Fibroblast of skin of left quadriceps (primary cell): ENCODE measurements at places on chromosomes 11 and 22.

DNA sequence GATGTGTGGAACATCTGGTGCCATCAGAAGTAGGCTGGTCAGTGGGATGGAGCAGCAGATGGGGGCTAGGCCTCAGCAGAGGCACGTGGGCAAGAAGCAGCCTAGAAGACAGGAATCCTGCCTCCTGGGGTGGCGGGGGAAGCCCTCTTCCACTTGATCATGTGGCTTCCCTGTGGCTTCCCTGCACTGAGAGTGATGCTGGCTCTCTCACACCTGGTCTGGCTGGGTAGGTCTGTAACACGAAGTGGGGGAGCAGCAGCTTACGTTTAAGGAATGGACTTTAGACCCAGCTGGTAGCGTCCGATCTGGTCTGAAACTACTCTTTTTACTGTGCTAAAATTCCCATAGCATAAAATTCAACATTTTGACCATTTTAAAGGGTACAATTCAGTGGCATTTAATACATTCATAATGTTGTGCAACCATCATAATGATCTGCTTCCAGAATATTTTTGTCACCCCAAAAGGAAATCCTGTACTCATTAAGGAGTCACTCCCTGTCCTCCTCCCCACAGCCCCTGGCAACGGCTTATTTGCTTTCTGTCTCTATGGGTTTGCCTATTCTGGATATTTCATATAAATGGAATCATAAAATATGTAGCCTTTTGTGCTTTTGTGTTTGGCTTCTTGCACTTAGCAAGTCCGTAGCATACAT is 21.7 kb downstream of the PTPN5 start:
- no peak for DNase-seq

DNA sequence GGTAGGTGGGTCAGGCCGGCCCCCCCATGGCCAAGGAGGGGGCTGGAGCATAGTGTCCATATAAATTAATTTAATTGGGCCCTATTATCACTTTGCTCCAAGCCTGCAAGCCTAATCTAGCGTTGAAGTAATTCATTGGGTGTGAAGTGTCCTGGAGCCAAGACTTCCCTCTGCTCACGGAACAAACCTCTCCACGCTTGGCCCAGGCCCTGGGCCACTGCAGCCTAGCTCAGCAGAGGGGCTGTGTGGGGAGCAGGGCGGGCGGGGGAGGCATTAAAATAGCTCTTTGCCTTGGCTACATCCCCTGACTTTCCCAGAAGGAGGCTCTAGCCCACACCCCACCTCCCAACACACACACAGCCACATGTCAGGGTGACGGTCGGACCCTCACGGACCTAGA is 73.5 kb downstream of the THAP12 start:
- DNase-seq, result no peak

DNA sequence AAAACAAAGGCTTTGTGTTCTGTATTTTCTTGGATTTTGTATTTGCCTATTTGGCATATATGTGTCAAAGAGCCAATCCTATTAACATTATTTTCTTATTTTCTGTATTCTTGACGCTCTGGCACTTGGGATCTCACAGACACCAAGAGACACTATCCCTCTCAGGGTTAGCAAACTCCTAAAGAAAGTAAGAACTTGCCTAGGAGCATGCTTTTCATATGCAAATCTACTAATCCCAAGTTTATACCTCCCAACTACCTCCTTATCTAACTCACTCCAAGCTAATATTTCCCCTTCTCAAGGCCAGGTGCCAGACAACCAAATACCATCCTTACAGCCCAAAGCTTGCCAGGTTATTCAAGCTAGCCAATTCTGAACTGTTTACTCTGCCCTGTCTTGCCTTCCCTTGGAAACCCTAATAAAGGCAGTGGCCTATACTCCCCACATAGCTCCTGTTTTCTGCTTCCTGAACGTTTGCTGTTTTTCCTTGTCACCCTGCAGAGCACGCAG is 455.4 kb upstream of the ANO3 start:
- no peak for DNase-seq

GRCh38 chr11:11770296-11770695 is 71.5 kb upstream of the USP47 start:
- no peak for DNase-seq

- no peak for DNase-seq
Measured at GRCh38 chr22:31062566-31063230, 18.4 kb upstream of the SMTN start.

DNA sequence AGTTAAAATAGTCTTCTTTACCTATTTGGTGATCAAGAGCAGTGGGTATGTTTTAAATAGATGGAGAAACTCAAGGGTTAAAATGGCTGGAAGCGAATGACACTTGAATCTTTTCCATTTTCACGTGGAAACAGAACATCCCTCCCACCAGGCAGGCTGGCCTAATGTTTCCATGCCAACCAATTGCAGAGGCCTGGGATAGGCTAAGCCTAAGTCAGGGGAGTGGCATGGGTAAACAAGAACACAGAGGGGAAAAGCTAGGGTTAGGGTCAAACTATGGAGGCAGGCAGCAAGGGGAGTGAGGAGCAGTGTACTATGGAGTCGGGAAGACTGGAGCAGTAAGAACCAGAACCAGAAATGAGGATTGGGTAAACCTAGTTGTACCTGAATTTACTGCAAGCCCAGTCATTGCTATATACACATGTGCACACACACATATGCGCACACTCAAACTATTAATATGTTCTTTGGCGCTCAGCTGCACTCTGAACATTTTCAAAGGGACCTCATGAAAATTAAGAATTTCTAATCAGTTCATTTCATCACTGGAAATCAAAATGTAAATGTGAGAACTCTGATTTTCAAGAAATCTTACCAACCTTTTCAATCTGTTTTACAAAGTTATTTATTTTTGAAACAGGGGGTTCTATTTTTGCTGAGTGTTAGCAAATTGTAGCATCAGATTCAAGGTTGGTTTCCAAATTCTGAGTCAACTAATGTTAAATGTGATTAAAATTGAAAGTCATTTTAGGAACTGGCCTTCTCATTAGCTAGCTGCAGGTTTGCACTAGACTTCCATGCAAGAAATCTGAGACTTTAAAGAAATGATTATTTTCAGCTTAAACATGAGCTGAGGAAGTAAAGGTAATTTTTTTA is 327.0 kb upstream of the CCDC90B start:
- no peak for DNase-seq

DNA sequence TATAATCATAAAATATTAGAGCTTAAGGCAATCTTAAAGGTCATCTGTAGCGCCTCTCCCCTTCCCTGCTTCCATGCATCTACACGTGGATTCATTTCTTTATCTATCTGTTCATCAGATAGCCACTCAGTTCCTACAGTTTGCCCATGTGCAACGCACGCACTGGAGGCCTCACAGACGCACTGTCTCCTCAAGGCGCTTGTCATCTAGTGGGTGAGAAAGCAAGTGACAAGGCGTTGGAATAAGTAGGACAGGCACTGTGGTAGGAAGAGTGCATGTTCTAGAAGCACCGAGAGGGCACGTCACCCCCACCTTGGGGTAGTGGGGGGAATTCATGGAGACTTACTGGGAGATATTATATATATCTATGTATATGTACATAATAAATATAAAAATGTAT is 20.8 kb upstream of the JAM3 start:
- no peak for DNase-seq

- no peak for DNase-seq
Measured at GRCh38 chr22:46504584-46504983, 32.8 kb downstream of the CELSR1 start.

- DNase-seq, result no peak
Measured at GRCh38 chr11:123239191-123240150, 44.4 kb upstream of the CLMP start.

DNA sequence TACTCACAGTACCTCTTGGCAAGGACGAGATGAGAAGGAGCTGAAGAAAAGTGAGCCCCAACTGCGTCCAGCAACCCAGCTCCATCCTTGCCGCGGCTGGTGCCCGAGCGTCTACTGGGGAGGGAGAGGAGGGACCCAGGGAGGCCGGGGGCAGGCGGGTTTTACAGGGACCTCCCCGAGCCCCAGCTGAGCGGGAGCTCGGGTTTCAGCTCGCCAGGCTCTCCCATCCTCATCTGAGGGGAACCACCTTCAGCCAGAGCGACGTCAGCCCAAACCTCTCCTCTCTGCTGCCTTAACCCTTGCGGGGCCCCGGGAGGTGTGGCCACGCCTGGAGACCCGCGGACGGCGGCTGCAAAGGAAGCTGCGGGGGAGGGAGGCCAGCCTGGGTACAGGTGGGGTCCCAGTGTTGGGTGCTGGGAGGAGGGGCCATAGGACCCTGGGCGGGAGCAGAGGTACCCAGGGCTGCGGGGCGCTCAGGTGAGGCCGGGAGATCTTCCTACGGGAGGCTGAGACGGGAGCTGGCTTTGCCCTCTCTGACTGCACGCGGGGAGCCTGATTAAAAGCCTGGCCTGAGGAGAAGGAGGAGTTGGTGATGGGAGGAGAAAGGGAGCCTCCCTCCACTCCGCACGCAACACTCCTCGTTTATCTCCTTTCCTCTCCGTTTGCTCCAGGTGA is at the start of gene PAMR1:
Gene PAMR1, minus strand, starts transcription at position 116 of the 675 bp plus-strand sequence. Its CDS starts 31 bp downstream, at position 85.
- no peak for DNase-seq

DNA sequence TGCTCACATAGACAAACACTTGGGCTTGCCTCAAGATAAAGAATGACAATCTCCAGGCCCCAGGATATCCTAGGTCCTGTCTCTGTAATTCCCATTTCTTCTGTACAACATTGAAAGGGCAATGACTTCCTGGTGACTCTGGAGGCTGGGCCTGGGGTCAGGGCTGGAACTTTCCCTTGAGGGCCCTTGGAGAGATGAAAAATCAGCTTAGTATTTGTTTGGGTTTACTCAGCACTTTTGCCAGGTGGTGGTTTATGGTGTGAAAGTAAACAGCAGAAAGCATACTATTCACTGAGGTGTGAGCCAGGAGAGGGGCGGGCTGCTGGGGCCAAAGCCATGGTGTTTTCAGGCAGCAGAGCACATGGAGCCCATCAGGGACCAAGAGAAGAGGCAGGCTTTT is 214.7 kb upstream of the NARS2 start:
- no peak for DNase-seq

GRCh38 chr11:87215236-87215635 is 177.5 kb downstream of the TMEM135 start:
- no peak for DNase-seq

- no peak for DNase-seq
Measured at GRCh38 chr11:40569947-40570531, 889.4 kb downstream of the LRRC4C start.

DNA sequence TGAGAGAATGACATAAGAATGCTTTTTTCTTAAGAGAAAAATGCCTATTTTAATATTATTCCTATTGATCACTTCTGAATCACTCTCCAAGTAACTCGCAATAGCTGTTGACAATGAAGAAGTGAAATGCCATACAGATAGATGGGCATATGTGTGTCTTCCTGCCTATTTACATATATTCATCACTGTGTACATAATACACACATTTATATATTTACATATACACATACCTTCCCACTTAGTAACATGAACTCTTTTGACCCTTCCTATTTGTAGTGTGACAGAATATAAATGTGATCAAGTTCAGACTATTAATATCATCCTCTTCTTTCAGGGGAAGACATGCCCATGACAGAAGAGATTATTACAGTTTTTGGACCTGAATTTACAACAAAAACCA is 756.7 kb downstream of the DLG2 start:
- DNase-seq, result no peak

- DNase-seq, result peak; percentile 29
Measured at GRCh38 chr11:34654483-34655334, 33.8 kb downstream of the EHF start.

- no peak for DNase-seq
Measured at GRCh38 chr11:104565583-104565961, 332.7 kb downstream of the CASP12 start.

- no peak for DNase-seq
Measured at GRCh38 chr11:74714904-74715303, 16.3 kb downstream of the CHRDL2 start.

GRCh38 chr11:35073691-35074419 is 65.1 kb upstream of the CD44 start:
- DNase-seq, result no peak

GRCh38 chr22:27564806-27565205 is 236.8 kb downstream of the MN1 start:
- DNase-seq, result no peak

GRCh38 chr11:126607776-126608541 is 252.5 kb downstream of the ST3GAL4 start:
- no peak for DNase-seq

DNA sequence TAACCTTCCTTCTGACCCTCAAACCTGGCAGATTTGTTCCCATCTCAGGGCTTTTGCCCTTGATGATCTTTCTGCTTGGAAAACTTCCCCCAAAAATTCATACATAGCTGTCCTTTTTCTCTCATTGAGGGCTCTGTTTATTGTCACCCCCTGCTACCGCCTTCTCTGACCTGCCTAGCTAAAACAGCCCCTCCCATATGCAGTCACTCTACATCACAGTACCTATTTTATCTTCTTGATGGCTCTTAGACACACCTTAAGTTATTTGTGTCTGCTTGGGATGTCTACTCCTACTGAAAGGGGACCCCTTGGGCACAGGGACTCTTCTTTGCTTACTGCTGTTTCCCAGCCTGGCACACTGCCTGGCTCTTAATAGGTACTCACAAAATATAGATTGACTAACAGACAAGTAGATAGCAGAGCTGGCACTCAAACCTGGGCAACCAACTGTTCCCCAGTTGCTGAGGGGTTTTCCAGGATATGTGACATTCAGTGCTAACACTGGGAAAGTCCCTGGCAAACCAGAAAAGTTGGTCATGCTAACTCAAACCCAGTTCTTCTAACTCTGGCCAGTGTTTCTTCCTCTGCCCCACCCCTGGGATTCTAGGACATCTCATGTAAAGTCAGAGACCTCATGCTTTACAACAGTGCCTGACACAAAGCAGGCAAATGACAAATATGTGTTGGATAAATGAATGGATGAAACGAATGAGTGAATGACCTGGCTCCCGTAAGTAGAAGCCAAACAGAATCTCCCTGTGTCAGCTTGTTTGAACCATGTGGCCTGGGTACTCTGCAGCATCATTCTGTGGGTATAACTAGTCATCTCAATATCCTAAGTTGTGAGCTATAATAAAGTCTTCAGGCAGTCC is 19.8 kb upstream of the FJX1 start:
- no peak for DNase-seq

DNA sequence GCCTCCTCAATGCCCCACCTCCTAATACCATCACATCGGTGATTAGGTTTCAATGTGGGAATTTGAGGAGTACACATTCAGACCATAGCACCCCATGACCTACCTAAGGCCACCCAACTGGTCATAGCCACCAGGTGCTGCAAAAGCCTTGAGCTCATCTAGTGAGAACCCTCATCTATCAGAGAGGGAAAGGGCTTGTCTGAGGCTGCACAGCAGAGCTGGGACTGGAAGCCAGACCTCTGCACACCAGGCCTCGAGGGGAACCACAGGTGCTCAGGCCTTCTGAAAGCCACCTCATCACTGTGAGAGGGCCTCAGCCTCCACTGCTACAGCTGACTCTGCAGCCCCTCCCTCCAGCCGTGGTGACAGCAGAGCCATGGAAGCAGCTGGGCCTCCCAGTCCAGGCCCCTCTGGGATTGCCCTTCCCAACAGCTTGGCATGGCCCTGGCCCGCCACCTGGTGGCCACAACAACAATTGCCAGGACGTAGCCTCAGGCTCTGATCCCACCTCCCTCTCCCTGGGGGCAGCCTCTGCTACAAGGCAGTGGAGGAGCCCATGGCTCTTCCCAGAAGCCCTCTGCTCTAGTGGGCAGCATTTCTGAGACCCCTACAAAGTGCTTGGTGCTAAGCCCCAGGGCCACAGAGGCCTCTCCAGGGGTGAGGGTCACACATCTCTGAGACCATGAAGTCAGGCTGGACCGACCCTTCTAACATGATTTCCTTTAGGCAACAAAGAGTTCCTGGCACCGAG is 41.0 kb upstream of the PRDM11 start:
- DNase-seq, result no peak
